H1 (cell line): ENCODE measurements at places on chromosomes 11 and 22.

GRCh38 chr11:64722141-64723065 is 594 bp downstream of the NRXN2 start:
- DNase-seq = no peak

DNA sequence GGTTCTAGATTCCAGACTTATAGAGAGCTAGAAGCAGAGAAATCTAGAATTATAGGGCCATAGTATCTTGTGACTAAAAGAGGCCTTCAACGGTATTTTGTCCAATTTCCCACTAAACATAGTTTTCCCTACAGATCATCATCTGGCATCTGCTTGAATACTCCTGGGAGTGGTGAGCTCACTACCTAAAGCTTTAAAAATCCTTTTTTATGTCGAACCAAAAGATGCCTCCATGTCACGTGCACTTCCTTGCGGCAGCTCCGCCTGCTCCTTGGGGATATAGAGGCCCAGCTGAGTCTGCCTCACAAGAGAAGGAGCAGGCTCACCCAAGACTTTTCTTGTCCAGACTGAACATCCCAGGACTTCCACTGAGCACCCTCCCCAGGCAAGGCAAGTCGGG is 4.3 kb upstream of the MB start:
- no peak for DNase-seq

GRCh38 chr22:46895753-46896152 is 133.3 kb downstream of the TBC1D22A start:
- no peak for DNase-seq

DNA sequence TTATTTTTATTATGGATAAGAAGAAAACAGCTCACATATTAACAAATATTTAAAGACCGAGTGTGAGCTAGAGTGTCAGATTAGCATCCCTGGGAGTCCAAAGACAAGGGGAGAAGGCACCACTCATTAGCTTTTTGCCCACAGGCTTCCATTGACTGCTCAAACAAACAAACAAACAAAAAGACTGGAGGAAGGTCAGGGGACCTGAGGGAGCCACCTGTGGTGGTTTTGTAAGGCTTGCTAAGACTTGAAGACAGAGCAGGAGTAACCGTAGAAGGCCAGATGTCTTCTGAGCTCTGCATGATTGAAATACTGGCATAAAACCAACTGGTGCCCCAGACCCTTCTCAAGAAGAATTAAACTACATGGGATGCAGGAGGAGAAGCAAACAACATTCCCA is 395.2 kb upstream of the CNTN5 start:
- DNase-seq = no peak

DNA sequence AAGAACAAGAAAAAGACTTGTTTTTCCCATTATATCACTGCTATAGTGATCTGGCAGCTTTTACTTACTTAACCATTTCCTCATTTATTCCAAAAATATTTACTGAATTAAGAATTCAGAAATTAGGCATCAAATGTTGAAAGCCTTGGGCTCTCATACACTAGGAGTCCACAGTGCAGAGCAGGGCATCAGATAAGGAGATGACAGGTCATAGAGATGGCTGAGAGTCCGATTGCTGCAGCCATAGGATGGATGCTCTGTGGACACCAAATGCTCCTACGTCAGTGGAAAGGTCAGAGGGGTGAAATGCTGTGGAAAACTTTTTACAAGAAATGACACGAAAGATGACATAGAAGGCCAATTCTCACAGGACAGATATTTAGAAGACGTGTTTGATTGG is 771.1 kb downstream of the LRRC4C start:
- DNase-seq = no peak

- no peak for DNase-seq
Measured at GRCh38 chr22:39872548-39872947, 21.0 kb downstream of the ENTHD1 start.

DNA sequence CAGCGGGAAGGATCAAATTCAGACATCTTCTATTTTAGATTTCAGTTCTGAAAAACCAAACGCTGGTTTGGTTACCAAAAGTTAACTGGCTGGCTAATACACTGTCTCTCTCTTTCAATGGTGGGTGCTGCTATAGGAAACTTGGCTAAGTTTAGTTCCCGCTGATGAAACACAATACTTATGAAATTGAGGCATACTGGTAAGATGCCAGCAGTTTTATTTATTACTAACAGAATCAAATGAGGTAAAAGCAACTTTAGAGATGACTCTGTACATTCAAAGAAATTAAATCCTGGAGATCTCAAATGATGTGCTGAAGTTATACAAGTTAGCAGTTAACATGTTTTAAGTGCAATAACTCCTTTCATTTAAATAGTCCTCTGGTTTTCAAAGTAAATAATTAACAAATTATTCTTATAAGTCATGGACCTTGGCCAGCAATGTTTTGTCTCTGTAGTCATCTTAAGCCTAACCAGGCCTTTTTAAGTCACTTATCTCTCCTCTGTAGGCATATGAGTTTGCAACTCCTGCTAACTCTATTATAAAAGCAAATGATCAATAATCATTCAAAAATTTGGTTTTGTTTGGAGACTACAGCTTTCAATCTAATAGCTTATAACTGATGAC is 54.8 kb downstream of the PAK1 start:
- no peak for DNase-seq

- no peak for DNase-seq
Measured at GRCh38 chr11:33731723-33732531, 4.3 kb downstream of the CD59 start.

DNA sequence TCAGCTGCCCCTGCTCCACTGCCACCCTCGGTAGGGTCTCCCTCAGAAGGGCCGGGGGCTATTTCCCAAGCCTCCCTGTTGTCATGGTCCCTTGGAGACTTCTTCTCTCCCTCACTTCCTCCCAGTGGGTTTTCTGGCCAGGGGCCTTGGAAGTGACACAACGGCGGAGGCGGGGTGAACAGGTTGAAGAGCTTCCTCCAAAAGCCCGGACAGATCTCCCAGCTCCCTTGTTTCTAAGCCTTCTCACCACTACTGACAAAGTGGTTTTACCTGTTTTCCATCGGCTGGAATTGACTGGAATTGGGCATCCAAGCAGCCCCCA is 14.5 kb downstream of the MYH9 start:
- no peak for DNase-seq

DNA sequence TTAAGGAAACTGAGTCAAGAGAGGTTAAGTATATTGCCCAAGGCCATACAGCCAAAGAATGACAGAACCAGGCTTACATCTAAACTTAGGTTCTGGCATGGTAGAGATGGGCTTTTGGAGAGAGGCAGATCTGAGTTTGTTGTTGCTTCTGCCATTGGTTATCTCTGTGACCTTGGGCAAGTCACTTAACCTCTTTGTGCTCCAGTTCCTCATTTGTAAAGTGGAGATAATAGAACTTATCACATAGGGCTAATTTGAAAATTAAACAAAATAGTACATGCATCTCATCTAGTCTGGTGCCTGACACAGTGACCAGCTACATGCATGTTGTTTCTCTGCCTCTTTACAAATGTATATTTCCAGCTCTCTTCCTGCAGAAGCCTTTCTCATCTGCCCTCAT is 47.0 kb upstream of the PLET1 start:
- no peak for DNase-seq

DNA sequence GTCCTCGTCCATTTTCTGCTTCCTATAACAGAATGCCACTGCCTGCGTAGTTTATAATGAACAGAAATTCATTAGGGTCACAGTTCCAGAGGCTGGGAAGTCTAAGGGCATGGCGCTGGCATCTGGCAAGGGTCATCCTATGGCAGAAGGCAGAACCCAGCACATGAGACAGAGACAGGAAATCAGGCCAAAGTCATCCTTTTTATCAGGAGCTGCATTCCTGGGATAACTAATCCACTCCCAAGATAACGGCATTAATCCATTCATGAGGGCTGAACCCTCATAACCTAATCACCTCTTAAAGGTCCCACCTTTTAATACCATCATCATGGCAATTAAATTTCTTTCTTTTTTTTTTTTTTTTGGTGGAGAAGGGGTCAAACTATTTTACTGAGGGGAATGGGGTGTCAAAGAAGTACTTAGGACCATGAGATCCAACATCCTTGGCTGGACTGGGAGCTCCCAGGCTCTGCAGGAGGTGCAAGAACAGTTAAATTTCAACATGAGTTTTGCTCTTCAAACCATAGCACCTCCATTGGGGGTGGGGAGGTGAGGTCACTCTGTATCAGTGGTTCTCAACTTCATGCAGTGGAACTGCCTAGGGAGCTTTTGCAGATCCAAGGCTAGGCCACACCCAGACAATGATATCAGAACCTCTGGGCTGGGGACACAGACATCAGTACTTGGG is 4.4 kb downstream of the TMEM109 start:
- no peak for DNase-seq

- no peak for DNase-seq
Measured at GRCh38 chr11:73398132-73398526, 21.9 kb downstream of the RELT start.

GRCh38 chr11:47514825-47515647 is 37.9 kb downstream of the CELF1 start:
- no peak for DNase-seq

GRCh38 chr11:78991681-78992080 is 417.0 kb upstream of the NARS2 start:
- no peak for DNase-seq
